ENCODE measurements at places on chromosomes 12 and 14. TPM values are rescaled to one million over a fixed set of nuclear protein-coding genes. Genes with fewer than 3 reads are reported as not detected.

GRCh38 chr12:103114296-103115055, 157.0 kb downstream of the ASCL1 start:
- DNase-seq, result no peak

GRCh38 chr12:26884765-26885576, 52.0 kb upstream of the ITPR2 start:
- DNase-seq, result peak; percentile 95

FOXA1 gene
- total RNA-seq, result 0.97 TPM

DNA sequence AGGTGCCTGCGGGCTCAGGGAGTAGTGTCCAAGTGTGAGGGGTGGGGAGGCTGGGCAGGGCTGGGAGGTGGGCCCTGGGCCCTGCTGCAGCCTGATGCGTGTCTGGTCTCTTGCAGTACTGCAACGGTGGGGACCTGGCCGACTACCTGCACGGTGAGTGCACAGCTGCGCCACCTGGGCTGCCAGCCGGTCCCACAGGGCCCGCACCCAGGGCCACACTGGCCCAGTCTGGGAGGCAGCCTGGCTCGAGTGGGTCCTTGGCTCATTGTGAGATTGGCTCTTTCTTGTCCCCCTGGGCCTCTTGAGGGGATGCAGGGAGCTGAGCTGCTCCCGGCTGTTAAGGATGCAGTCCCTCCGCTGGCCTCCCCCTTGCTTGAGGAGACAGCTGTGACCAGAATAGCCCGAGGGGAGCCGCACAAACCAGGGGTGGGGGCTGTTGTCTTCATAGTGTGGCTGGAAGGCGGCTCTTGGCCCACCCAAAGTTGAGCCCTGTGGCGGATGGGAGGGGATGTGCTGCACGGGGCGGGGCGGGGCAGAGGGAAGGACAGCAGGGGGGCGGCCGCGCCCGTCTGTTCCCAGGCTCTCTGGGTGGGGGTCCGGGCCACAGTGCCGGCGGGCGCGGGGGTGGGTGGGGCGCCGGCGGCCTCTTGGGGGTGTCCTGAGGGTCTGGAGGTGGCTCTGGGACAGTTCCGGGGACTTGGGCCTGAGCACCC, 13.1 kb downstream of the ULK1 start:
- DNase-seq, result no peak

SIRT4 gene
- total RNA-seq, result 2.3 TPM

NKX2-1 gene
- total RNA-seq, result 0.45 TPM
